ENCODE measurements at places on chromosomes 1 and 21.

GRCh38 chr1:177800400-177801088 is 169.3 kb downstream of the SEC16B start:
- DNase-seq: no peak

DNA sequence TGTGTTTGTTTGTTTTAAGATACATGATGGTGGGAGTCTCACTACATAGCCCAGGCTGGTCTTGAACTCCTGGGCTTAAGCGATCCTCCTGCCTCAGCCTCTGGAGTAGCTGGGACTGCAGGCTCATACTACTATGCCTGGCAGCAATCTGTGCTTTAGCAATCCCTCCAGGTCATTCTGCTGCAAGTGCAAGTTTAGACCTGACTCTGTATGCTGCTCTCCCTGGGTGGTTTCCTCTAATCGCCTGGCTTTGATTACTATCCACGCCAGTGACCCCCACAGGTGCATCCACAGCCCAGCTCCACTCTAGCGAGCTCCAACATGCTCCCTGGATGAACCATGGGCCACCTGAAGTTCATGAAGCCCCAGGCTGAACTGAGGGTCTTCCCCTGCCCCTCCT is 15.5 kb upstream of the PABPC4 start:
- no peak for DNase-seq

DNA sequence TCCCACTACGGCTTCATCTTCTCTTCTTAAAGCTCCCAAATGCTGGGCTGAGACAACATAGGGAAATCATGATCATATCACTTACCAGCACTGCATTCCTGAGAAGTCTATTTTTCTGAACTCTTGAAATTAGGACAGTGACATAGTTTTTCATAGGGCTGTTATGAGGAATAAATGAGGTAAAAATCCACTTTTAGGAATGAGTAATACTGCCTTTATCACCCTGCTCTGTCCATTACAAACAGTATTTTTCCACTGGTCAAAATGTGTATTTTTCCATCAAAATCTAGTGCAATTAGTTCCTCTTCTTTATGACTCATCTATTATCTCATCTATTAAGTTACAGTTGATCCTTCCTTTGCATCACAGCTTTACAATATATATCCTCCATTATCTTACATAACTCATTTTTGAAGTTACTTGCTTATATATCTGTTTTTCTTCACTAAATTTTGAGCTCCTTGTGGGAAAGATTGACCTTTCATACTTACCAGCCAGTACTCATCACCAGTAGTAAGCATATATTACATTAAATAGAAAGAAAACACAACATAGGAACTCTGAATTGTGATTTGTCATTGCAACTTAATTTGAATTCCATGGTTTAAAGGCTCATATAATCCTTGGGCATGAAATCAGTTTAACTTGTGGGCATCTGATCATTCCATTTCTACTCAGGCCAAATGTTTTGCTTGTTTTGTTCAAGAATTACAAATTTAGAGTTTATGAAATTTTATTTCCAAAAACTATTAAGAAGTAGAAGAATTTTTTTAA is 37.1 kb downstream of the PRRX1 start:
- peak; percentile 13 for DNase-seq

GRCh38 chr1:39098546-39099250 is 72.5 kb downstream of the NDUFS5 start:
- peak; percentile 90 for DNase-seq

DNA sequence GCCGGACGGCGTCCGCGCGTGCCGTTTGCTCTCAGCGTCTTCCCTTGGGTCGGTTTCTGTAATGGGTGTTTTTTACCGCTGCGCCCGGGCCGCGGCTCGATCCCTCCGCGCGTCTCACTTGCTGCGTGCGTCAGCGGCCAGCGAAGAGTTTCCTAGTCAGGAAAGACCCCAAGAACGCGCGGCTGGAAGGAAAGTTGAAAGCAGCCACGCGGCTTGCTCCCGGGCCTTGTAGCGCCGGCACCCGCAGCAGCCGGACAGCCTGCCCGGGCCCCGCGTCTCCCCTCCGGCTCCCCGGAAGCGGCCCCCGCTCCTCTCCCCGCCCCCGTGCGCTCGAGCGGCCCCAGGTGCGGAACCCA is 159.8 kb downstream of the RUNX1 start:
- peak; percentile 64 for DNase-seq

- no peak for DNase-seq
Measured at GRCh38 chr1:245953876-245954660, 553.0 kb downstream of the SMYD3 start.

- DNase-seq: no peak
Measured at GRCh38 chr21:32260130-32260529, 18.7 kb downstream of the MIS18A start.

DNA sequence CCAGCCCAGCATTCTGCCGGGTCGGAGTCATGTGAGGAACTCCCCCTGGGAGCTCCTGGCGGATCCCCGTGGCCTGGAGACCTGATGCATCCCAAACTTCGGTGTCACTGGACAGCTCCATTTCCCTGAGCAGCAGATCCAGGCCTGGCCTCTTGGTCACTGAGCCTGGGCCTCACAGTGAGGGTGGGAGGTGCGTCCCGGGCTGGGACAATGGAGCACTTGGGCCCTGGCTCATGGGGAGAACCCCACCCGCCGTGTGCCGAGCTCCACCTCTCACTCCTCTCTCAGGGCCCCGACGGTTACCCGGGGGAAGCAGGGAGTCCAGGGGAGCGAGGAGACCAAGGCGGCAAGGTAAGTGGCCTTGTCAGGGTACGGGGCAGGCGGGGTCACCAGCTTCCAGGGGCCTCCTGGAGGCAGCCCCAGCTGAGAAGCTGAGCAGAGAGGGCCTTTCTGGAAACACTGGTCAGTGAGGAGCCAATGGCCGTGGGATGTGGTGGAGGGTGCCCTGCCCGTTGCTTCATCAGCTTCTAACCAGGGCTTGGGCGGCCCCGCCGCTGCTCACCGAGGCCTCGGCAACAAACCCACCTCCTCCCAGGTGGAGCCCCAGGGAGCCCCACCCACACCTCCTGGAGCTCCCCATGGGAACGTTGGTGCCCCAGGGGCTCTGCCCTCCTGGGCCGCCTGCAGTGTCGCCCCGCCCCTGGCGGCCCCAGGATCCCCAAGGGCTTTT is 19.8 kb downstream of the COL6A2 start:
- DNase-seq: no peak

- DNase-seq: no peak
Measured at GRCh38 chr1:166189126-166189525, 22.3 kb upstream of the FAM78B start.
